ENCODE measurements at places on chromosomes 2 and 18.
A peak's percentile ranks its signal among the peaks of the same experiment; 100 is the strongest.

GRCh38 chr2:64481665-64482064 lies 27.7 kb downstream of the LGALSL start:
- DNase-seq = no peak

DNA sequence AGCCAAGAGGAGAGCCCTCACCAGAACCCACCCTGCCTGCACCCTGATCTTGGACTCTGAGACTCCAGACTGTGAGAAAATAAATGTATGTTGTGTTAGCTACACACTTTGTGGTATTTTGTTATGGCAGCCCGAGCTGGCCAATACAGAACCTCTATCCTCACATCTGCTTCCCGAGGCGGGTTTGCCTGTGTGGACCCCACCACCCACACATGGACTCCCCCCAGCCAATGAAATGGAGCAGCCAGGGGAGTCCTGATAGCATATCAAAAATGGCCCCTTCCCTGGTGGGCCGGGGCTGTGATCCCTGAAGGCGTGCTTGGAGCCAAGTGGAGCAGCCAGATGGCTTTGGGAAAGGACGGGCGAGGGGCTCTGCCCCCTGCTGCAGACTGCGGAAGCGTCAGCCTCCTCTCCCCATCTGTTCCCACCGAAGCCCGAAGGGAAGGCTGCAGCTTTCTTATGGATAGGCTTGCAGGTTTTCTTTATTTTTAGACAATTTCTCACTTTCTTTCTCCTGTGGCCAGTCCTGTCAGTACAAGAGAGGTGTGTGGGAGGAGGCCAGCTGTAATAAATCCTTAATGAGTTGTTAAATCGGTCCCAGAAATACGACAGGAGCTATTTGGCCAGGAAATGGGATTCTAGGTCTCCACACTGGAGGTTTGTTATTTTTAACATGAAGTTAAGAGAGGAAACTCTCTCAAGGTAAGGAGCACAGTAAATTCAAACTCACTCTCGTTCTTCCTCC lies 34.4 kb downstream of the TEX51 start:
- no peak for DNase-seq

GRCh38 chr2:241329669-241330615 lies 14.2 kb downstream of the SEPTIN2 start:
- peak; percentile 58 for DNase-seq

- DNase-seq = no peak
Measured at GRCh38 chr18:35348001-35348400, 3.8 kb upstream of the ZNF24 start.

- DNase-seq = no peak
Measured at GRCh38 chr2:225425284-225425683, 25.8 kb downstream of the NYAP2 start.

DNA sequence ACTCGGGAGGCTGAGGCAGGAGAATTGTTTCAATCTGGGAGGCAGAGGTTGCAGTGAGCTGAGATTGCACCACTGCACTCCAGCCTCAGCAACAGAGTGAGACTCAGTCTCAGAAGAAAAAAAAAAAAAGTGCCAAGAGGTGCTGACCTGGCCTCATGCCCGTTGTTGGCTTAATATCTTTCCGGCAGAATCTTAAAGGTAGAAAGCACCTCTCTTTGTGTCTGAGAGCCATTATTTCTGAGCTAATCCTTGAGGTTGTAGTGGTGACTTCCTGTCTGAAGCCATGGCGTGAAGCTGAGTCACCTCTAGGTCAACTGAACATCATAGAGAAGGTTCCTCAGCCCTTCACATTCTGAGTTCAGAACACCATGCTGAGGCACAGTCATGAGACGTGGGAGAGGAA lies 60.4 kb downstream of the WDSUB1 start:
- DNase-seq = peak; percentile 60

GRCh38 chr2:232761301-232761907 lies 15.0 kb downstream of the KCNJ13 start:
- DNase-seq = peak; percentile 39
